ENCODE measurements at places on chromosomes 3 and 15.

DNA sequence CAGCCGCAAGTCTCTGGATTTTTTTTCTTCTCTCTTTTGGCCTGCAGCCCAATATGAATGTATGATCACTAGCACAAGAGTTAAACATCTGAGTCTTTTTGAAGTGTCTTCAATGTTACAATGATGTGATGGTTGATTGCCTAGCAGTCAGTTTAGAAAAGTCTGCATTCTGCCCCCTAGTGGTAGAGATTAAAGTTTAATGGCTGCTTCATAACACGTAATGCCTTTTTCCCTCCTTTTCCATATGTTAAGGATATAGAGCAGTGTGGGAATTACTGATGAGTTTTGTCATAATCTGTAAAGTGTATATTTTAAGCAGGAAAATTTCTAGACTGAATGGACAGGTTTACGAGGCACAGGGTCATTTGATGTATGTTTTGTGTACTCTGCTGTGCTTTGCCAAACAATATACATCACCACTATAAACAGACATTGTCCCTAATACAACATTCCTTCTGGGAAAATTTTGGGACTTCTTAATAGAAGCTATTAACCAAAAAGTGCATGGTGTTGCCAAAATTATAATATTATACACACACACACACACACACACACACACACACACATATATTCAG, 1038.5 kb upstream of the NR2F2 start:
- no peak for DNase-seq

GRCh38 chr15:91611561-91612323, 241.8 kb upstream of the SLCO3A1 start:
- no peak for DNase-seq

- DNase-seq = no peak
Observed at GRCh38 chr3:65758876-65759598, 279.7 kb downstream of the MAGI1 start.

- DNase-seq = no peak
Observed at GRCh38 chr3:73210759-73211158, 149.3 kb downstream of the EBLN2 start.

DNA sequence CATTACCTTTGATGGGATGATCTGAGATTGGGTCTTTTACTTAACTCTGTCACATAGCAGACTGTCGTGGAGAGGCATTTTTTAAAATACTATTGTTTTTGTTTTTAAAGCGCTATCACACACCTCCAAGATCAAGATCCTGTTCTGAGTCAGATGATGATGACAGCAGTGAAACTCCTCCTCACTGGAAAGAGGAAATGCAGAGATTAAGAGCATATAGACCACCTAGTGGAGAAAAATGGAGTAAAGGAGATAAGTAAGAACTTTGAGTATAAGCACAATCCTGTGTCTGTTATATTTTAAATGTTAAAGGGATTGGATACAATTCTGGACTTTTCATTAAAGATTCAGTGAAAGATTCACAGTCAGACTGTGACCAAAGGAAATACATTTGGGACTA, 18.4 kb upstream of the ZBTB47 start:
- DNase-seq = no peak

- no peak for DNase-seq
Observed at GRCh38 chr3:47520756-47521155, 7.2 kb upstream of the ELP6 start.

GRCh38 chr3:97815149-97815917, 6.5 kb upstream of the CRYBG3 start:
- DNase-seq = no peak

DNA sequence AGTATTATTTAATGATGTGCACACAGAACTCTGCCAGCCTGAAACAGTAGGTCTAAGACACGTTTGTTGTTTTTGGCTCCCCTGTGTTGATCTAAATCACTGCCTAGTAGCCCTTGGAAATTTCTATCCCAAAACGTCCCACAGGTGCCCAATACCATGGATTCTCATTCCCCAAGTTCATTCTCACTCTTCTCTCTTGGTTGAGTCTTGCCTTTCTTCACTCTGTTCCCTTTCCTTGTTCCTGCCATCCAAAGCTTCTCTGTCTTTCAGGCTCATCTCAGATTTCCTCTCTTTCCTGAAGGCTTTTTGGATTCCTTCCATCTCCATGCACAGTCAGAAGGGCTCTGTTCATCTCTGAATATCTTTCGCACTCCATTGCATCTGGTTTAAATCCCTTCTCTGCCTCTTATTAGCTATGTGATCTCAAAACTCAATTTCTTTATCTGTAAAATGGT, 54.2 kb downstream of the PPARG start:
- DNase-seq = no peak

Measured in ELF-1 (cell line).